Esophagus mucosa (tissue), 1 donor: ENCODE measurements at places on chromosomes 16 and 17. TPM values are rescaled to one million over a fixed set of nuclear protein-coding genes. Genes with fewer than 3 reads are reported as not detected.

- no peak for ATAC-seq
These were observed 1.4 kb downstream of the PMP22 start for GRCh38 chr17:15263680-15264079.

DNA sequence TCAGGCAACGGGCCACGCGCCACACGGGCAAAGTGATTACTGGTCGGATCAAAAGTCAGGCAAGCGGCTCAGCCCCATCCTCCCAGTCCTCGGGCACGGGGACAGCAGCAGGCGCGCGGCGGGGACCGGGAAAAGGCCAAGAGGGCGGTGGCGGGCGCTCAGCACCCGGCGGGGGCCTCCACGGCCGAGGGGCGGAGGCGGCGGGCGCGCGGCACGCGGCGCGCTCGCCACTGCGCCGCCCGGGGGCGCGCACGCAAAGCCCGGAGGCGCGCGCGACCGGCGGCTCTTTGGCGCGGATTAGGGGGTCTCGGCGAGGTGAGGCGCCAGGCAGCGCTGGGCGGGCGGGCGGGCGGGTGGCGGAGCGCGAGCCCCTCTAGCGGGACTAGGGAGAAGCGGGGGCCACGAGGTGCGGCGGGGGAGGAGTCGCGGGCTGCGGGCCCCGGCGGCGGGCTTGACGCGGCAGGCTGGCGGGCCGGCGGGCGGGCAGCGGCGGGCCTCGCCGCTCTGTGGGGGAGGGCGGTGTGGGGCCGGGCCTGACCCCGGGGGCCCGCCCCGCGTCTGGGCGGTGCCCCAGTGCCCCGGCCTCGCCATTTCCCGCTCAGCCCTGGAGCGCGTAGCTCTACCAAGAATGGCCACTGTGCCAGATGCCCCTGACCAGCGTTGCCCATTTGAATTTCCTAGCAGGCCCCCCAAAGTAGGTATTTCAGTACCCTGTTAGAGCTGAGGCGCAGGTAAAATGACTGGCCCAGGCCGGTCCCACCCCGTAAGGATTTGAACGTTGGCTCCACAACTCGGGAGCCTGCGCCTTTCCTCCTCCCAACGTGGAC lies at the start of the genes ACACA and TADA2A:
Gene ACACA, minus strand, starts transcription at position 202 of the 827 bp plus-strand sequence. CDS start 537 bp downstream, outside the sequence.
Gene TADA2A, plus strand, starts transcription at position 252 of the 827 bp plus-strand sequence. CDS start 4,480 bp downstream, outside the sequence.
- peak; percentile 95 for ATAC-seq

Gene OR1A1
- total RNA-seq: not detected

DNA sequence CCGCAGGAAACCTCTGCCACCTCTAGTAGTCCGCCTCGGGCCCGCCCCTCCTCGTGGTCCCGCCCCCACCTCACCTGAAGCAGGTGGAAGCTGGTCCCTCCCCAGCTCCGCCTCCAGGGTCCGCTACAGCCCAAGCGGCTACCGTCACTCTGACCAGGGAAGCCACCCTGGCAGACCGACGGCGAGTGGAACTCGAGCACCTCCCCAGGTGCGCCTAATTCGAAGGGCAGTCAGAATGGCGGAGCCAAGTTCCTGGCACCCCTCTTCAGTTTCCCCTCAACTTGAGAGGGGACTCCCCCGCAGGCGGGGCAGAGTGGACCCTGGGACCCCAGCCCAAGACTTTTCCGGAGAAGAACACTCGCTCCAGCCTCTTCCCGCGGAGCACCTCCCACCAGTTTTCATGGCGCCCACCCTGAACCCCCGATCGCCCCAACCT lies 507 bp downstream of the FHOD1 start:
- peak; percentile 37 for ATAC-seq

DNA sequence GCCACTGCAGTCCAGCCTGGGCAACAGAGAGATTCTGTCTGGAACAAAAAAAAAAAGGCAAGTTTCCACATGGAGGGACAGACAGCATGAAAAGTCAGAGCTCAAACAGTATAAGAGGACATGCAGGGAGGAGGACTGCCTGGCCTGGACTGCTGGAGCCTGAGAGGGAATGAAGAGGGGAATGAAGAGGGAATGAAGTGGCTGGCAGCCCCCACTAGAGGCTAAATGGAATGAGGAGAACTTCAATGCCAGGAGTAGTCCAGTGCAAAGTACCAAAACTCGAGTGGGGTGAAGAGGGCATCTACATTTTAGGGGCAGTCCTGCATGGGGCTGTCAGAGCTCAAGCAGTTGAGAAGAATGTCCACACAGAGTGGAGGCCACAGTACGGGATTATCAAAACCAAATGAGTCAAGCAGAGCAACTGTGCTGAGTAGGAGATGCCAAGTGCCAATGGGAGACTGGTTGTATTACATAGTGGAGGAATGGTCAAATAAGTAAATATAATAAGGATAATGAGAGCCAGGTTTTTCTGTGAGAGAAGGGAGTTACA lies 22.9 kb downstream of the IKZF3 start:
- ATAC-seq: no peak

Gene PABPN1L
- total RNA-seq: not detected

Gene PIPOX
- total RNA-seq: 0.64 TPM

GRCh38 chr16:20001856-20002707 lies 71.6 kb downstream of the GPR139 start:
- ATAC-seq: no peak

DNA sequence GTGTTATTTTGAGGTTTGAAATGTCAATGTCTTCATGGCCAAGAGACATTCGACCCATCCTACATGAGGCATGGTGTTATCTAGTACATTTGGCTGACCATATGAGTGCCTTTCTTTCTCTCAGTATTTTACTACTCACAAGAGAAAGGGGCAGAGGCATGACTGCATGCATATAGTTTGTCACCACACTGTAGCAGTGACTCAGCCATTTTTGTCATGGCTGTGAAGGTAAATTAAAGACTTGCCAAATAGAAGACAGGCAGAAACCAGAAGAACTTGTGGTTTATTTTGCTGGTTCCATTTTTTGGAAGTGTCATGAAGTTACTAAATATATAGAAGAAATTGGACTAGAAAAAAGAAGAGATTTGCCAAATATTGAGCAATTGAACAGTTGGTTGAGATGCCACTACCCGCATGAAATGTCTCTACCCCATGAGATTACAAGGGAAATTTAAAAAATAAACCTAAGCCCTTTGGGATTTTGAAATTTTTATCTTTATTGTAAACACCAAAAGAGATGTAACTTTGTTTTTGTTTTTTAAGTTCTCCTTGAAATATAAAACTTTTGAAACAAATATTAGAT lies 170.3 kb downstream of the CHD9 start:
- peak; percentile 80 for ATAC-seq

Gene ESRP2
- total RNA-seq: 82.1 TPM

DNA sequence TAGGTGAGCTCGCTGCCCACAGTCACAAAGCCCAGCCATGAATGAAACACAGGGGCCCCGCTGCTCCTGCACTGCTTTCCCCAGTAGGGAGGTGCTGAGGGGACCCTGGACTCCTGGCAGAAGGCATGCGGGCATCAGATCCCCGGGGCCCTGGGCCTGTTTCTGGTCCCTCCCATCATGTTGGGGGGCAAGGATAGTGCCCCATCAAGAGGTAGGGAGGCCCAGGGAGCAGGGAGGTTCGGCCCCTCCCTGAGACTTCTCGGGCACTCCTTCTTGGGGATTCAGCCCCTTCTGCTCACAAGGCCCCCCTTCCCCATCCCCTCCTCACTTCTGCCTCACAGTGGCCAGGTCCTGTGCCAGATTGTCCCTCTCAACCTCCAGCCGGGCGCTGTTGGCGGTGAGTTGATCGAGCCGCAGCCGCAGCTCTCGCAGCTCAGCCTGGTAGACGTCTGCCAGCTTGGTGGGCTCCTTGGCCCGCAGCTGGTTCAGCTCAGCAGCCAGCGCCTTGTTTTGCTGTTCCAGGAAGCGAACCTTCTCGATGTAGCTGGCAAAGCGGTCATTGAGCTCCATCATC lies 515 bp downstream of the GFAP start:
- no peak for ATAC-seq

DNA sequence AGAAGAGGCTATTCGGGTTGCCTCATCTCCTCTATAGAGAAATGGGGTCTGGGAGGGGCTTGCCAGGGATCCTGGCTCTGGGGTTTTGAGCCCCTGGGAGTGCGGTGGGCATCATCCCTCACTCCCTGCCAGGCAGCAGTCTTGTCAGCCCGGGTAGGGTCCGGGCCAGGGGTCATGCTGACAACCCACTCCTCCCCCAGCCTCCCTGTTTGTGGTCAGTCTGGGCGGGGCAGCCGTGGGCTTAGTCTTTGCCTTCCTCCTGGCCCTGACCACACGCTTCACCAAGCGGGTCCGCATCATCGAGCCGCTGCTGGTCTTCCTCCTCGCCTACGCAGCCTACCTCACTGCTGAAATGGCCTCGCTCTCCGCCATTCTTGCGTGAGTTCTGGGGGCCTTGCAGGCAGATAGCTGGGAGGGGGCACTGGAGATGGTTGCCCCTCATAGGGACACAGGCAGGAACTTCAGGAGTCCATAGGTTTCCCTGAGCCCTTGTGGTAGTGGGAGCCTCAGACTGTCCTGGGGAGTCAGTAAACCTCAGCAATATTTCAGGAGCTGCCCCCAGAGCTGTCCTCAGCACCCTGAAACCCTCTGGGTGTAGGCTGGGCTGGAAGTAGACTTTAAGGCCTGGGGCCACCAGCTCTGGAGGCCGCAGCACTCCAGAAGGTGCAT lies 6.9 kb downstream of the SLC9A5 start:
- no peak for ATAC-seq

Gene KRTAP4-5
- total RNA-seq: not detected

DNA sequence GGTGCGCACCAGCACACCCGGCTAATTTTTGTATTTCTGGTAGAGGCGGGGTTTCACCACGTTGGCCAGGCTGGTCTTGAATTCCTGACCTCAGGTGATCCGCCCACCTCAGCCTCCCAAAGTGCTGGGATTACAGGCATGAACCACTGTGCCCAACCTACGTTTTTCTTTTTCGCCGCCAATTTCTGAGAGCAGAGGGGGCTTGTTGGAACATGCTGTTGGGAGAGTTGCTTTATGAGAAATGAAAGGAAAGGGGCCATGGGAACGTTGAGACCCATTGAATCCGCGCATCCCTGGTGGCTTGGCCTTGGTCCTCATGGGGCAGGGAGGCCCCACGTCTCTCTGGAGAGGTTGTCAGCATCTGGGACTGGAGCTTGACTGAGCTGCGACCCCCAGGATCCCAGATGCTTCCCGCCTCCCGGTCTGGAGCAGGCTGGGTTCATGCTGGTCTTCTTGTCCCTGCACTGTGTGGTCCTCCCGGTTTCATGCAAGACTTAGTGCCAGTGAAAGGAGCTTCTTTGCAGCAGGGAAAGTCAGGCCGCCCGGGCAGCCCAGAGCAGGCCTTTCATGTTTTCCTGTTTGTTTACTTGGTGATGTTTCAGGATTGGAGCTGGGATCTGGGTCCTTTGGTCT lies 22.8 kb downstream of the CRISPLD2 start:
- ATAC-seq: no peak

GRCh38 chr16:73506568-73507056 lies 458.7 kb upstream of the ZFHX3 start:
- ATAC-seq: no peak

Gene SLFN14
- total RNA-seq: not detected

GRCh38 chr16:49075709-49076108 lies 205.9 kb downstream of the CBLN1 start:
- no peak for ATAC-seq

Gene LPCAT2
- total RNA-seq: 9.8 TPM

- no peak for ATAC-seq
These were observed 260.8 kb upstream of the ZFHX3 start for GRCh38 chr16:73308771-73309170.

DNA sequence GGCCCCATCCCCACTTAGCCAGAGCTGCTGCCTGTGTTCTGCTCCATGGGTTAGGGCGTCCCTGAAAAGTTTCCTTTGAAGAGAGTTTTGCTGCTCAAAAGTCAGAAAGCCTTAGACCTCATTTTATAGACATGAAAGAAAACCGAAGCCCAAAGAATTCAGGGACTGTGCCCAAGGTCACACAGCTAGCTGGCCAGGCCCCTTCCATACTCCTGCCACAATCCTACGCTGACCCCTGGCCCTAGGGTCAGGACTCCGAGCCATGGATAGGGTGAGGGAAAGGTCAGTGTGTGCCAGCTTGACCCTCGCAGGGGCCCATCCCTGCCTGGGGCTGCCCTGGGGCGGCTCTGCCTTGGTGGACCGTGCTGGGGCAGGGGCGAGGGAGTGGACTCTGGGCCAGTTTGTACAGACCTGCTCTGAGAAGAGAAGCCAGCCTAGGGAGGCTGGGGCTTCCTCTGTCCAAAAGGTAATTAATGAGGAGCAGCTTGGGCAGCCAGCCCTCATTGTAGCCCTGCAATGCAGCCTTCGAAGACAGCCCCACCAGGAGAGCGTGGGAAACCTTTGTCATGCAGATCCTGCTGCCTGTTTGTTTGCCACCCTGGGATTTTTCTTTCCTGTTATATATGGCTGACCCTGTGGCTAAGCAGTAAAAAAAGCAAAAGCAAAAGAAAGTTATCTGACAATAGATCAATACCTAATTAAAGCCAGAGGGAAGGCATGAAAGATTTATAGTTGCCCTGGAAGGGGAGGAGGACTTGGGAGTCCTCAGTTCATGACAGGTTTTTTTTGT lies 37.4 kb downstream of the RHBDL3 start:
- ATAC-seq: no peak

Gene KIF19
- 0.16 TPM for total RNA-seq

Gene SUPT4H1
- 58.3 TPM for total RNA-seq

Gene KRT32
- 0.80 TPM for total RNA-seq

DNA sequence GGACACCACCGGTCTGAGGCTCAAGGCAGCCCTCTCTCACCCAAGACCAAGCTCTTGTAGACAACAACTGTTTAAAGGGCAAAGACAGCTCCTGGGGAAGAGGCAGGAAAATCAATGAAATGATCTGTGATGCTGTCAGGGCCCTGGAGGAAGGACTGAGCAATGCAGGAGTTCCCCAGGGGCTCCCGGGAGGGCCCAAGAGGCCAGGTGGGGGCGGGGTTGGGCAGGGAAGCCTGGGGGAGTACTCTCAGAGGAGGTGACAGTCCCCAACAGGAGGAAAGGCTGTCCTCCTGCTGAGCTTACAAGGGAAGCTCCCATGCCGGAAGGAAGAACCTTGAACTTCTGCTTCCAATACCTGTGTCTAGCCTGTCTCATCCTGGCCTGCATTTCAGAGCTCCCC lies 8.3 kb upstream of the NOS2 start:
- no peak for ATAC-seq

DNA sequence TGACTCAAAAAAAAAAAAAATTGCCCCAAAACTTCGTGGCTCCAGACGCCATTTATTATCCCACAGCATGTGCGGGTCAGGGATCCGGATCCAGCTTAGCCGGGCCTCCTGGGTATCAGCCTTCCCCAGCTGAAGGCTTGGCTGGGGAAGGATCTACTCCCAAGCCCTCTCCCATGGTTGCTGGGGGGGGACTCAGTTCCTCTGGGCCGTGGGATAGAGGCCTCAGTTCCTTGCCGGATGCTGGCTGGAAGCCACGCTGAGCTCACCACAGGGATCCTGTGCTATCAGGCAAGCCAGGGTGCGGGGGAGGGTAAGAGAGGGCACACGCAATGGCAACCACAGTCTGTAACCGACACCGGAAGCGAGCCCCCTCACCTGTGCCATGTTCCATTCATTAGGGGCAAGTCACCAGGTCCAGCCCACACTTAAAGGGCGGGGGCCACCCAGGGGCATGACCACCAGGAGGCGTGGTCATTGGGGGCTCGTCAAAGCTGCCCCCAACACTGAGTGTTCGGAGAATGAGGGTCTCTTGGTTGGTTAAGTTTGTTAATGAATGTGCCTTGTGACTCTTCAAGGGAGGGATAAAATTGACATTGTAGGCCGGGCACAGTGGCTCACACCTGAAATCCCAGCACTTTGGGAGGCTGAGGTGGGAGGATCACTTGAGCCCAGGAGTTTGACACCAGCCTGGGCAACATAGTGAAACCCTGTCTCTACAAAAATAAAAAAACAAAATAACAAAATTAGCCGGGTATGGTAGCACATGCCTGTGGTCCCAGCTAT lies 210.0 kb upstream of the GSE1 start:
- peak; percentile 14 for ATAC-seq
